Activated CD8-positive, alpha-beta memory T cell treated with anti-CD3 and anti-CD28 coated beads for 1 hour (primary cell): ENCODE measurements at places on chromosomes 3 and 15.

GRCh38 chr3:8451696-8452095, 49.9 kb upstream of the LMCD1 start:
- no peak for DNase-seq

DNA sequence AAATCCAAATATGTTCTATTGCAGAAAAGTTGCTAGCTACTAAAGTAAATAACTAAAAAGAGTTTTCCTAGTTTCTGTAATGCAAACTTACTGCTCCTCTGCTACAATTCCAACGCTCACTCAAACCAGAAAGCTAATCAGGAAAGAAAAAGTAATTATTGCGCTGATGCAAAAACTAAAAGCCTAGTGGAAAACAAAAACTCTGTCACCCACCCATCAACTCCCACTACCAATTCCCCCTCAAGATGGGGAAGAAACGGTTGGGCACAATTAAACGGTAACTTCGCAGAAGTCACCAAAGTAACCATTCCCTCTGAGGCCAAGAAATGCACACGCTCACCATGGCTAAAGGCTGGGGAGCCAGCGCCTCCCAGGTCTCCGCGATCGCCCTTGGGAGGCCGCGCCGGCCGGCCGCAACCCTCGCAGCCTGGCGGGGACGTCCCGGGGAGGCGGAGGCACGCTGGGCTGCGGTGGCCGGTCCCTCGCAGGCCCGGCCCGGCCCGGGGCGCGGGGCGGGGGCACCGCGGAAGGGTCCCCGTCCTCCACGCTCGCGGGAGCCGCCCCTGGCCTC, 684 bp downstream of the SLTM start:
- DNase-seq: no peak

DNA sequence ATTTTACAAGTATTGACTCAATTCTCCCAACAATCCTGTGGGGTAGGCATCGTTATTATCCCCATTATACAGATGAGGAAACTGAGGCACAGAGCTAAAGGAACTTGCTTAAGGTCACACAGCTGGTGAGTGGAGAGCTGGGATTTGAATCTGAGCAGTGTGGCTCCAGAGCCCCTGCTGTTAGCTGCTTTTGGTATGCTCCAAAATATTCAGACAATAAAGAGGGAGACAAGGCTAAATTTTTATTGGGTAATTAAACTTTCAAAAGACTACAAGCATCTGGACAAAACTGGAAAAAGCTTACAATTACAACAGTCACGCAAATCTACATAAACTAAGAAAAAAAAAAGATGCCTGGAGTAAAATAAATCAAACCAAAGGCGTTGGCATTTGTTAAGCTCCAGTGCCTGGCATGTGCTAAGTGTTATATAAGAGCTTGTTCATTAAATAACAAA, 27.7 kb downstream of the CCDC13 start:
- DNase-seq: no peak

DNA sequence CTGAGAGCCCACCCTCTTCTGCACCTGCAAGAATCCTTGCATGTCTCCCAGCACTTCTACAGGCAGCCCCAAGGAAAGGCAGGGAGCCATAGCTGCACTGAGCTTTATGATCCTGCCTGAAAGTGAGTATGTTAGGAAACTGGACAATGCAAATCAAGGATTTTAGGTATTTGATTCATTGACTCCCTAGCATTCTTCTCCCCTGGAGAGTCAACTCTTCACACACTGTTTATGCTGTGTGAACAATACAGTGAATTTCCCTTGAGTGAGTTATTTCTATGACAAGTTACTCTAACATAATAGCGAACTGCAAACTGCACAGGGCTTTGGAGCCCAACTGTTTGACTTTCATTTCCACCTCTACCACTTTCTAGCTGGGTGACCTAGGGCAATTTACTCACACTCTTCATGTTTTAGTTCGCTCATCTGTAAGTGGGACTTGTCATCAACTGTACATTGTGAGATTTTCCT, 96.0 kb upstream of the PHLDB2 start:
- no peak for DNase-seq

GRCh38 chr15:62569460-62570404, 404.6 kb upstream of the C2CD4B start:
- DNase-seq: no peak

DNA sequence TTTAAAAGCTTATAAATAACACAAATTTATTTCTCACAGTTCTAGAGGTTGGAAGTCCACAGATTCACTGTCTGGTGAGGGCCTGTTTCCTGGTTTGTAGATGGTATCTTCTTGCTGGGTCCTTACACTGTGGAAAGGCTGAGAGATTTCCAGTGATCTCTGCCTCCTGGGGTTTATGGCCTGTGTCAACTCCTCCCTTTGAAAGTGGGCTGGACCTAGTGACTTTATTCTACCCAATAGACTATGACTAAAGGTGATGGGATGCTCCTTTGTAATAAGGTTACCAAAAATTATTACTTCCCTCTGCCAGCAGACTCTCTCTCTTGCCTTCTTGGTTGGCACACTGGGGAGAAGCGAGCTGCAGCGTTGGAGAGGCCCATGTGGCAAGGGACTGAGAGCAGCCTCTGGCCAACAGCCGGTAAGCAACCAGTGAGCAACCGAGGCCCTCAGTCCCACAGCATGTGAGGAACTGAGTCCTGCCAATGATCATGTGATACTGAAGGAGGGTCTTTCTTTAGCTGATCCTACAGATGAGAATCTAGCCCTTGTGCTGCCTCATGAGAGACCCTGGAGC, 14.0 kb upstream of the COPG1 start:
- DNase-seq: no peak

- no peak for DNase-seq
Measured at GRCh38 chr3:99895131-99895696, 77.6 kb downstream of the CMSS1 start.

DNA sequence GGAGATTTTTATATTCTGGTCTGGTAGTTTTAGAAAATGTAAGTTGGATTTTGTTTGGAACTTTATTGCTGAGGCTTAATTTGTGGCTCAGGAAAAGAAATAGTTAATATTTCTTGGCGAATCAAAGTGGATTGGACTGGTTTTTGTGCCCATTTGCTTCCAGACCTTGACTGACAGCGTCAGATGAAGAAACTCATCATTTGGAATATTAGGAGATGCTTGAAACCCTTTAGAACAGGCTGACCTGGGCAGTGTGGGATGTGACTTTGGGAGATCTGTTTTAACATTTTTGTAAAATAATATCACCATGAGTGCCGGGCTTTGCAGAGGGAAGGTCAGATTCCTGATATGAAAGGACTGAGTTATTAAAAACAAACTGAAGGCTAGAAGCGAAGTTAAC, 83.0 kb downstream of the AAGAB start:
- no peak for DNase-seq
